ENCODE measurements at places on chromosomes 16 and 17.

- DNase-seq: no peak
These were observed 215.2 kb upstream of the WSCD1 start for GRCh38 chr17:5854871-5855554.

DNA sequence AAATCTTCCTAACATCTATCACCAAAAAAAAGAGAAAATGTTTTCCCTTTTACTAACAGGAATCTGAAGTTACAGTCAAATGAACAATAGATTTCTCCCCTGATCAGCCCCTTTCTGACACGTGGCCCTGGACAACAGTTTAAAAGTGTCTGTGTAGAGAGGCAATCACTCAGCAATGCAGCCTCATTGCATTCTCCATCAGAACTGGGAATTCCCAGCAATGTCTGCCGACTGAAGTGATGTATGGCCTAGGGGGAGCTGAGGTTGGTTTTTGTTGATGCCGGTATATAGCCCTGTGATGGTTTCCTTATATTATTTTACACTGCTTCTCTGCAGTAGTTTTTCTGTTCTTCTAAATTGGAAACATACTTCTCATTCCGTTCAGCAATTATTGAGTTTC is 904.3 kb upstream of the CDH8 start:
- no peak for DNase-seq

DNA sequence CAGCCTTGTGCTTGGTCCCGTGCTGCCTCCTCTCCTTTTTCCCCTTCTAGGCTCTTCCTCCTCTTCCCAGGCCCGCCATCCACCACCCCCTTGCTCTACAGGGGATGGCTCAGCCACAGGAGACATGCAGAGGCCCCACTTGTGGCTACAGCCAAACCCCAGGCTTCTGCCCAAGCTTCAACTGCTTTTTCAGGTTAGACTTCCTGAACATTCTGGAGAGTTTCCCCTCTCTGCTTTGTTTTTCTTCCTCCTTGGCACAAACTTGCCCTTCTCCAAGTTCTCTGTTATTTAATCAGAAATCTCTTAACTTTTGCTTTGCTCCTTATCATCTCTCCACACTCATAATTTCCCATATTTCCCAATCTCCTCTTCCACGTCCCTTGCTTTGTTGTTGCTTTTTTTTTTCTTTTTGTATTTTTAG is 18.3 kb upstream of the HAS3 start:
- DNase-seq: no peak

DNA sequence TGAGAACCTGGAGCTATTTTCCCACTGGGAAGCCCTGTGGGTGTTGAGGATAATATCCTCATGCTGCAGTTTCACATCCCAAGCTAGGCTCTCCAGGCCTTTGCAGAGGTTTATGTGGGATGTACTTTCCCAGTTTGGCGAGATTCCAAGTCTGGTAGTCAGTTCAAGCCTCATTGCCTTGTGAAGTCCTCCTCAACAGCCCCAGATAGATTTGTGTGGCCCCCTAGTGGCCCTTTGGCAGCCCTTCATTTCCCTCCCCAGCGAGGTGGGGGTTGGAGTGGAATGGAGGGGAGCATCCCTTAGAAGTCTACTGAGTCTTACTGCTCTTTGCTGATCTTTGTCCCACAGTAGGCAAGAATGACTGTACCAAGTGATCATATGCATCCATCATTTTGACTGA is 137.9 kb downstream of the CDH11 start:
- no peak for DNase-seq

GRCh38 chr16:10206215-10206614 is 24.0 kb upstream of the GRIN2A start:
- DNase-seq: no peak

DNA sequence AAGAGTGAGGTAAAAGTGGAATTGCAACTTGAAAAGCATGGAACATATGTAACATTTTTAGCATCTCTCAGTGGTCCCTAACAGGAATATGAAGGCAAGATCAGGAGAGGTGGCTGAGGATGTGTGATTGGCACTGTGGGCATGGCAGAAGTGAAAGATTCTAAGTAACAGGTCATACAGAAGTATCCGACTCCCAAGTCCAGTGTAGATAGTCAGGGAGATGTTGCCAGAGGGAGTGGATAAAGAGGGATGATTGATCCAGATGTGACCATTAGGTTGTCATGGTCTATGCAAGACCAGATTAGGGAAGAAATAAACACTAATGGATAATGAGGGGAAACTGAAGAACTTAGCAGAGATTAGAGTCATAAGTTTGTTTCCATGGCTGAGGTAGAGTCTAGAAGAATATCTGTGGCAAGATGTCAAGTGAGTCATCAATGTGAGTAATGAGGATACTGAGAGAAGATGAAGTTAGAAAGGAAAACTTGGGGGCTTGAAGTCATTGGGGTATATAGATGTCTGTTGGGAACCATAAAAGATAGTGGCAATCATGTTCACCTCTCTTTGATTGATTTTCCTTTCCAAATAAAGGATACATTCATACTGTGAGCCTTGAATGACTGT is 23.9 kb upstream of the CAPNS2 start:
- DNase-seq: no peak

DNA sequence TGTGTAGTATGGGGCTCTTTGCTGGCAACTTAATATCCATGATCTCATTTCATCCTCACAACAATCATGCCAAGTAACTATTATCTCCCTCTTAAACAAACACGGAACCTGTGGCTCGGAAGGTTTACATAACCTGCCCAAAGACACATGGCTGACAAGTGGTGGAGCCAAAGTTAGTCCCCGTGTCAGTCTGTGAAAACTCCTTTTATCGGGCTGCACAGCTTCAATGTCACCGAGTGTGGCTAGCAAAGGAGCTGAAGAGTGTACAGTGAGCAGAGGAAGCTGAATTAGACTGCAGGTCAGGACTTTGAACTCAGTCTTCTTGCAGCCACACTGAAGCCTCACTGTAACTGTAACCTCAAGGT is 80.3 kb downstream of the PARN start:
- no peak for DNase-seq

- no peak for DNase-seq
These were observed 6.4 kb downstream of the CIAO3 start for GRCh38 chr16:734208-734980.

DNA sequence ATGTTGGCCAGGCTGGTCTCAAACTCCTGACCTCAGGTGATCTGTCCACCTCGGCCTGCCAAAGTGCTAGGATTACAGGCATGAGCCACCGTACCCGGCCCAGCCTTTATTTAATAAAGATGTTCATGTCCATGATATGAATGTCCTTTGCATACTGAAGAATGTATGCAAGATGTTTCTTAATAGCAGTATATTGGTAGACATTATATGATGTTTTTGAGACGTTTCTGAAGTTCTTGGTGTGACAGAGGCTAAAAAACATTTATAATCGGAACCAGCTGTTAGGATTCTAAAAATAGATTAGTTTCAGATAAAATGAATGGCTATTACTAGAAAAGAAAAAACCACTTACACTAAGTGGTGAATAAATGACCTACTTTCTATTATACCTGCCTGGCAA is 11.8 kb downstream of the PDZD9 start:
- DNase-seq: no peak

- no peak for DNase-seq
These were observed 16.4 kb downstream of the CLEC19A start for GRCh38 chr16:19301931-19302330.

- no peak for DNase-seq
These were observed 22.3 kb downstream of the DYNLRB2 start for GRCh38 chr16:80563066-80563465.

- no peak for DNase-seq
These were observed 359.1 kb downstream of the WWOX start for GRCh38 chr16:78458588-78458987.

- DNase-seq: no peak
These were observed 1.0 kb upstream of the IGF2BP1 start for GRCh38 chr17:48995974-48996721.

DNA sequence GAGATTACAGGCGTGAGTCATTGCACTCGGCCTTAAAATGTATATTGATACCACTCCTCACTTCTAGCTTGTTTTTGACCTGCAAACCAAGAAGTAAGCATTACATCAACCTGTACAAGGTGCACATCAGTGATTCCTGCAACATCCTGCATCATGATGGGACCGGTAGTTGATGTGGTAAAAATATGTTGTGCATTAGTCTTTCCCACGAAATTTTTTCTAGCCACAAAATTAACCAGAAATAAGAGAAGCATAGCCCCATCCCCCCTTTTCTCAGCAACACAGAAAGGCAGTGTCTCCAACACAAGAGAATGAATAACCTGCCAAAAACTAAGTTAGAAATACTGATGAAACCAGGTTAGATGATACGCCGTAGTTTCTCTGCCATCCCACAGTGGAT is 21.1 kb upstream of the NSMCE1 start:
- no peak for DNase-seq

- no peak for DNase-seq
These were observed 11.8 kb downstream of the LASP1 start for GRCh38 chr17:38881600-38882191.

DNA sequence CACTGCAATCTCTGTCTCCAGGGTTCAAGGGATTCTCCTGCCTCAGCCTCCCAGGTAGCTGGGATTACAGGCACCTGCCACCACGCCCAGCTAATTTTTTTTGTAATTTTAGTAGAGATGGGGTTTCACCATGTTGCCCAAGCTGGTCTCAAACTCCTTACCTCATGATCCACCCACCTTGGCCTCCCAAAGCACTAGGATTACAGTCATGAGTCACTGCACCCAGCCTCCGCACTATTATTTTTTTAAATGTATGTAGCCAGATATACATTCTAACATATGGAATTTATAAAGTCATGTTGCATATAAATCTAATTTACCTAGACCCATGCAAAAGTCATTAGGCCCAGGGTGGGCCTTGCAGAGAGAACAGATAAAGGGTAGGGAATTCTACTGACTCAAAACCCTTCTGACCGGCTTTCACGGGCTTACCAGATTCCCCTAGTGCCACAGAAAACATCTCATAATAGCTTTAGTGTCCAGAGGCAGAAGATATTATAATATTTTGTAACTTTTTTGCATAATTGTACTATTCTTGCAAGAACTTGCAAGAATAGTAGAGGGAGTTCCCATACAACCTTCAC is 20.5 kb upstream of the HELZ start:
- no peak for DNase-seq

DNA sequence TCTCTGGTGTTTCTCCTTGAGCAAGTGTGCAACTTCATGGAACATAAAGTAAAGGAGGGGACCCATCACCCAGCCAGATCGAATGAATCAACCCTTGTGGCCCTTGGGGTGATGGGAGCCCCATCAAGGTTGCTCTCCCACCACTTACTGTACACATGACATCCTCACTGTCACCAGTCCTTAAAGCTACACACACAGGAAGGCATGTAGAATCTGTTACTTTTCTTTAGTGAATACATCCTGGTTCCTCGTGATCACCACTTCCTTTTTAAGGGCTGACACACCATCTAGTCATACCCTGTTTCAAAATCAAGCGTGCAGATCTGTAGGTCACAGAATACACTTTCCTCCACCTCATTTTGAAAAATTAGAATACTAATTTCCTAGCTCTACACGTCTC is 22.6 kb upstream of the MPHOSPH6 start:
- DNase-seq: no peak

DNA sequence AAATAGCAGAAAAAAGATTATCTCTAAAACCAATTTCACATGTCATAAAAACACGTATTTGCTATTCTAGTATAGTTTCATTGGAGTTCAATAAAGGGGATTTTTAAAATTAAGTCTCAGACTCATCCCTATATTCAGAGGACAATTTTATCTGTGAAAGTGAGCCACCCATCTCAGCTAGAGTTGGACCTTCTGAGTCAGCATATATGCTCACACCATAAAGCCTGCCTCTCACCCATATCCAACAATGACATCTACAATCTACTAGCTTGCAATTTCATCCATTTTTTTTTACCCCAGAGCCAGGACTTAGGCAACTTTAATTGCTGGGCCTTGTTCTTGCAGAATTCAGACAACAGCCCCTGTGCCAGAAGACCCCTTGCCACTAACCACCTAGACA is 165.3 kb upstream of the DYNLRB2 start:
- no peak for DNase-seq

GRCh38 chr17:6940186-6940649 is 55.6 kb upstream of the ALOX12 start:
- DNase-seq: no peak

DNA sequence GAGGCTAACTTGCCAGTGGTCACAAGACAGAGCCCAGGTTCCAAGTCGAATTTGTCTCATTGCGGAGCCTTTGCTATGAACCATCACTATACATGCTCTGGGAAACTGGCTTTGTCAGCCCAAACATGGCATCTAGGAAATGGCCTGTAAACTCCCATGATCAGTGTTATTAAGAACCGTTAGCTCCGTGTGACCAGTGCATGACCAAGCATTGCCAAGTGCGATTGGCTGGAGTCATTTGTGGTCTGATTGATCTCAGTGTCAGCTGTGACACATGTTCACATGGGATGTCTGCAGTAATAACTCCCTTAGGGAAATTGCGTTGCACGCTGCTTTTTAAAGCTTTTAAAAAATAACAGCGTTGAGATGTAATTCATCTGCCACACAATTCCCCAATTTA is 18.6 kb upstream of the CDH3 start:
- DNase-seq: no peak

DNA sequence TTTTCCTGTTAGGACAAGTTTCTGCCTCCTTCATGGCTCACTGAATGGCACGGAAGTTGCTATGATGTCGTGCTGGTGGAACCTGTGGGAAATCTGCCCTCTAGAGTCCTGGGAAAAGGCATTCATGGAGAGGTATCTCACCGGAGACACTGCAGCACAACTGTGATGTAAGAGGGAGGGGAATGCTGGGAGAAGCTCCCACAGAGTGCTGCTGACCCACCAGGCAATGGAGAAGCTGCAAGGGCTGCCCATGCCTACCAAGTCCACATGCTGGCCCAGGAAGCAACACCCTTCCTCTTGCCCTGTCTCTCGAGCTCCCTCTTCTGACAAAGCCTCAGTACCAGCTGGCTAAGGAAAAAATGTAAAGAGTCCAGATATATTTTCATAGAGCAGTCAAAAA is 45.2 kb upstream of the SLC5A11 start:
- DNase-seq: no peak

- DNase-seq: no peak
These were observed 148.7 kb downstream of the KCNJ2 start for GRCh38 chr17:70318051-70318450.

GRCh38 chr17:534071-534691 is 180.5 kb downstream of the VPS53 start:
- DNase-seq: no peak

DNA sequence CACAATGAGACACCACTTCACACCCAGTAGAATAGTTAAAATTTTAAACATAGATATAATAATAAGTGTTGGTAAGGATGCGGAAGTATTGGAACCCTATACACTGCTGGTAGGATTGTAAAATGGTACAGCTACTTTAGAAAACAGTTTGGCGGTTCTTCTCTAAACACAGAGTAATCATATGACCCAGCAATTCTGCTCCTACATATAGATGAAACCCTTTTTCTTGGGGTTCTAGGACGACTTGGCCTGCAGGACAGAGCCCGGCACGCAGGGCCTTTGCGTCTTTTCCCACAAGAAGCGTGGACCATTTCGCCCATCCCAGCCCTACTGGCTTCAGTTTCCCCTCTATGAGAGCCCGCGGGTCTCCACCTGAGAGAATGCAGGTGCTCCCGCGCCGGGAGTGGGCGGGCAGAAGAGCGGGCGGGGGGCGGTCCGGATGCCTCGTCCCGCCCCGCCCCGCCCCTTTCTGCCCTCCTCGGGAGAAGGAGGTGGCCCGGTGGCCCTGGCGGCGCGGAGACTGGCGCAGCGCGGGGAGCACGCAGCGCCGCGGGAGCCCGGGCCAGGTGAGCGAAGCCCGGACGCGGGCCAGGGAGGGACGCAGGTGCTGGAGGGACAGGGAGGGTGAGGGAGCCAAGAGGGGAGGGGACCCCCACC is at the start of gene SDR42E2:
Gene SDR42E2, plus strand, starts transcription at position 508 of the 657 bp plus-strand sequence. CDS start 3,077 bp downstream, outside the sequence.
- peak; percentile 12 for DNase-seq

GRCh38 chr17:55649957-55650597 is 72.6 kb downstream of the TMEM100 start:
- DNase-seq: no peak

- no peak for DNase-seq
These were observed 117.7 kb downstream of the CMIP start for GRCh38 chr16:81562174-81562849.
